AG10803 (cell line): ENCODE measurements at places on chromosomes 4 and X.

DNA sequence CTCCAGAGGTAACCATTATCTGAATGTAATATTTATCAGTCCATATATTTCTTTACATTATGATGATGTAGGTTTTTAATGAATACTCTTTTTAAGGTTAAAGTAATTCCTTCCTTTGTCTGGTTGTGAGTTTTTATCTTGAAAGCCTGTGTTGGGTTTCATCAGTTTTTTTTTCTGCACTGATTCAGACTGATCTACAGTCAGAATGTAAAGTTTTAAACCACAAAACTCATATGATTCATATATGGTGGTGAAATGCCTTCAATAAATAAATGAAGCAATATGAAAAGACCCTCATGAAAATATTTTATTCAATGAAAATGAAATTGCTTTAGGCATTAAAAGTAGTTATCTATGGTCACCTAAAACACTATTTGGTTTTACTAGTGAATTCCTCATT lies 47.1 kb downstream of the SORBS2 start:
- DNase-seq: no peak

- peak; percentile 28 for DNase-seq
Measured at GRCh38 chr4:8185930-8186329, 13.2 kb upstream of the SH3TC1 start.

DNA sequence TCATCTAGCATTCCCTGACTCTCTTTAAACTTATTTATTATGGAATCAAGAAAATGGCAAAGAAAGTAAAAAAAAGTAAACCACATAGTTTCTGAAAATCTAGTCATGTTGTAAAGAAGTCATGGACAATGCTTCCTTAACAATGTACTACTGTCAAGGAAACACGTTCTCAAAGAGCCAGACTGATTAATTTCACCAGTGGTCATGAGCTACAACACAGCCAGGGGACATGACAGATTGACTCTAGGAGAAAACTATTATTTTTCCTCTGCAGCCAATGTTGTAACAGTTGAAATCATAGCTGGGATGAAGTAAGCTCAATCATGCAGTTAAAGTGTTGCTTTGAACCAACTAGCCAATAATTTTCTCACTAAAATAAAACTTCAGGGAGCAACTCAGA lies 109.2 kb downstream of the MAPK10 start:
- peak; percentile 56 for DNase-seq

DNA sequence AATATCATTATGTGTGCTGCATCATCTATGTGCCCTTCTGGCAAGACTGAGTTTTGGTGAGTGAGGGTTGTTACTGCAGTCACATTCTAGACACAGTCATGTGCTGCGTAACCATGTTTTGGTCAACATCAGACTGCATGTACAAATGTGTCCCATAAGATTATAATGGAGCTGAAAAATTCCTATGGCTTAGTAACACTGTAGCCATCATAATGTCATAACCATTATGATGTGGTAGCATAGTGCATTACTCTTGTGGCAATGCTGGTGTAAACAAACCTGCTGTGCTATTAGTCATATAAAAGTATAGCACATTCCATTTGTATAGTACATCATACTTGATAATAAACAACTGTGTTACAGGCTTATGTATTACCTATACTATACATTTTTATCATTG lies 198.1 kb upstream of the NUDT6 start:
- peak; percentile 29 for DNase-seq

DNA sequence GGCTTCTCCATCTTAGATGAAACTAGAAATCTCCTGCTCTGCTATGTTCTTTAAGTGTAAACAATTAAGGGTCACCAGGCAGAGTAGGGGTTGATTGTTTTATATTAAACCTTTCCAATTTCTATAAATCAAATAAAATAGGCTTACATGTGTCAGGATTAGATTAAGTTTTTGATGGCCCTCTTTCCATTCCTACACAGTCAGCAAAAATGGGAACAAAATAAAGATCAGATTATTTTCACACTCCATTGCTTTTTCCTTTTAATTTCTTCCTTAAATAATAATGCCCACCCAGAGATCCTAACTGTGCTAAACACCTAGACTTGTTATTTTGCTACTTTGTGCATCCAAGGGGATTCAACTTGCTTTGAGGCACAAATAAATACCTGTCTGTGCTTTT lies 381.4 kb upstream of the MAGEB16 start:
- DNase-seq: no peak

GRCh38 chr4:7984286-7984925 lies 44.7 kb upstream of the AFAP1 start:
- no peak for DNase-seq

DNA sequence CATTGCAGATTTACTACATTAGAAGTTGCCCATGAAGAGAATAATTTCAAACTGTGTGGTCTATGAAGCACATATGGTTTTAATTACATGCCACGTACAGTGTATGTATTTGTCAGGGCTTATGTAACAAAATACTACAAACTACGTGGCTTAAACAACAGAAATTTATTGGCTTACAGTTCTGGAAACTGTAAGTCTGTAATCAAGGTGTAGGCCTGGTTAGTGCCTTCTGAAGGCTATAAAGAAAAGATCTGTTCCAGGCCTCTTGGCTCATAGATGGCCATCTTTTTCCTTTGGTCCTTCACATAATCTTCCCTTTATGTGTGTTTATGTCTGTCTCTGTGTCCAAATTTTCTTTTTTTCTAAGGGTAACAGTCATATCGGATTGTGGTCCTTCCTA lies 1160.2 kb downstream of the FAM133A start:
- DNase-seq: no peak

- DNase-seq: no peak
Measured at GRCh38 chrX:150842198-150842685, 56.2 kb downstream of the CD99L2 start.

DNA sequence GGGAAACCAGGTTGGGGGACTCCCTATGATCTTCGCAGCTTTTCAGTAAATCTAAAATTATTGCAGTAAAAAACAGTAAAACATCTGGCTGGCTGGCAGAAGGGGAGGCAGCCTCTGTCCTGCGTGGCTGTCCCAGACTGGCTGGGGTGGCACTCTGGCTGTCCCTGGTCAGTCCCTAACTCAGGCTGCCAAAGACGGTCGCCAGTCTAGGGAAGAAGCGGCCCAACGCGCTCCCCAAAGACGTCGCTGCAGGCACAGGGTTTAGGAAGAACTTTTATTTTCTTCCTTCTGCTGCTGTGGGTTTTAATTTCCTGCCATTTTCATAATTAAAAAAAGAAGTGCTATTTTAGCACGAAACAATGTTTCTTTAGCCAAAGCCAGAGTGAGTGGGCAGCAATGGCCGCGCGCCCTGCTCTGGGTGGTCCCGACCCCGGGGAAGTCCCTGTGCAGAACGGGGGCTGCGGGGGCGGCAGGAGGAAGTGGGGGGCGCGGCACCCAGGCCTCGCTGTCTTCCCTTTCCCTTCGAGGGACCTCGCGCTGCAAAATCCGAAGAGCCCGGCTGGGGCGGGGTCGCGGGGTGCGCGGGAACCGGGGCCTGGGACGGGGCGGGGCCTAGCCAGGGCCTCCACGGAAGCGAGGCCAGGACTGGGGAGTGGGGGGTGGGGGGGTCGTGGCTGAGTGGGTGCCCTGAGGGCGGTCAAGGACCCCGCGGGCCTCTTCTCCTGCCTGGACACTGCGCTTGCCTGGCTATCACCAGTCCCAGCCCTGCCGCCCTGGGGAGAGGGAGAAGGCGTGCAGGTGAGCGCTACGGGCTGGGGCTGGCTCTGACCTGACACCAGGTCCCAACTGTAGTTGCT lies 6.3 kb upstream of the LETM1 start:
- no peak for DNase-seq

DNA sequence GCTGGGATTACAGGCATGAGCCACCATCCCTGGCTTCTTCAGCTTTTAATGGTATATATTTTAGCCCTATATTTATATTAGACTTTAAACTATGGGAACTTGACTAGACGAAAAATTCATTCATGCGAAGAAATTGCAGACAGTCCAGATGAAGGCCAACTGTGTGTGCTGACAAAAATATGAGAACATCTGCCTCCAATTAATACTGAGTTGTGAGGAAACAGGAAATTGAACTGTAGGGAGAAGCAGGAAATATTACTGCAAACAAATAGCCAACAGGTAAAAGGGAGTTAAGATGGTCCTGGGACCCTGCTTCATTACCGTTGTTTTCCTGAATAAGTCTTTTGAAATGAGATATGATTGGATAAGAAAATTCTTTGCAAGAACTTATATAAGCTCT lies 26.3 kb downstream of the MGARP start:
- peak; percentile 83 for DNase-seq

DNA sequence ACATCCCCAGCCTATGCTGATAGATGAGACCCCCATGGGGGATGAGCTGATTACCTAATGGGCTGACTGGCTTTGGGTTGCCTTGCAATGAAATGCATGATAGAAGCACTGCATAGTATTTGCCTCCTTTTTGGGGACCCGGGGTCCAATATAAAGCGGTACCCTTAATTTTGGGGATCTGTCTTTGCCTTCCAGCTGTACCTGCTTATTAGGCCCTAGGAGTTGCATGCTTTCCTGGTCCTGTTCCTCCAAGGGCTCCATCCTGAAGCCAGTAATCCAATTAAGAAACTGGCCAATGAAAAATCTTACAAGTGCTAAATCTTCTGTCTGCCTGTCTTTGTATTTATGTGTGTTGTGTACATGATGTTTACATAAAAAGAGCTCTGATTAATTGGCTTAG lies 791.6 kb downstream of the TRIML1 start:
- no peak for DNase-seq

GRCh38 chr4:139609647-139610046 lies 53.6 kb upstream of the SETD7 start:
- DNase-seq: peak; percentile 24

GRCh38 chrX:52420824-52421443 lies 52.1 kb downstream of the XAGE2 start:
- DNase-seq: peak; percentile 77

DNA sequence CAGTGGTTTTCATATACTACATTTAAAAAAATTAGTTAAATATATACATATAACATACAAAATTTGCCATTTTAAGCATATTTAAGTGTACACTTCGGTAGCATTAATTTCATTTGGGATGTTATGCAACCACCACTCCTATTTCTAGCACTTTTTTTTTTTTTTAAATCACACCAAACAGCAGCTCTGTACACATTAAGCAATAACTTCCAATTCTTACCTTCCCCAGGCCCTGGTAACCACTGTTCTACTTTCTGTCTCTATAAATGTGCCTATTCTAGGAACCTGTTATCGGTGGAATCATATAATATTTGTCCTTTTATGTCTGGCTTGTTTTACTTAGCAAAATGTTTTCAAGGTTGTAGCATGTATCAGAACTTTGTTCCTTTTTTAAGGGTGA lies 39.1 kb downstream of the TMEM164 start:
- DNase-seq: no peak

DNA sequence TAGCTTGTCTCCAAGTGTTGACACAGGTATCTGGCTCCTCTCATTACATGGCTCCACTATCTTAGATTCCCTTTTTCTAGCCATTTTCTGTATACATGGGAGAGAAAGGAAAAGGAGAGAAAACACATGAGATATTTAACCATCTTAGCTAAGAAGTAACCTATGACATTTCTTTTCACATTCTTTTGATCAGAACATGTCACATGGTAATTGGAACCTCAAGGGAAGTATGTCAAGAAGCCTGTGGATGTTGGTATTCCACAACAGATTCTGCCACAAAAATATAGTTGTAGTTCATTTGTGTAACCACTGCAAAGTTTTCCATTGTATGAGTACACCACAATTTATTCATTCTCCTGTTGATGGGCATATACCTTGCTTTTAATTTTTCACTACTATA lies 18.7 kb upstream of the GABRB1 start:
- no peak for DNase-seq

DNA sequence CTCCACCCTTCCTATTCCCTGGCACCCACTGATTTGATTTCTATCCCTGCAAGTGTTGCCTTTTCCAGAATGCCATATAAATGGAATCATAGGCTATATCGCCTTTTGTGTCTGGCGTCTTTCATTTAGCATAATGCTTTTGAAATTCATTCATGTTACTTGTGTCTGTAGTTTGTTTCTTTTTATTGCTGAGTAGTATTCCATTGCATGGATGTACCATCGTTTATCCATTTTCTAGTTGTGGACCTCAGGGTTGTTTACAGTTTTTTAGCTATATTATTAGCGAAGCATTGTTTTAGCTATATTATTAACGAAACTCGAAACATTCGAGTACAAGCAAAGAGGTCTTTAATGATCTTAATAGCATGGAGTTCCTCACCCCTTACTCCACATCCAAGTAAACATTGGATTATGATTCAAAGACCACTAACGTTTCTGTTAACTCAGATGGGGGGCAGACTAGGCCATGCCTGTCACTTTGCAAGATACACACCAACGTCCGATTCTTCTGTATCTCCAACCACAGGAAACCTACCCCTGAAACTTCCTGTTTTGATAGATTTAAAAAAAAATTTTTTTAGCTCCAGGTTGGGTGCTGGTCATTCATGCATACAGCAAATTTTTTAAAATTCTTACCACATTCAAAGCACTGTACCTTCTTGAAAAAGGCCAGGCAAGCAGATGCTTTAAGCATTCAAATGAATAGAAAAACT lies 1.1 kb downstream of the DCK start:
- DNase-seq: no peak
